ENCODE measurements at places on chromosomes 1 and 21.
A peak's percentile ranks its signal among the peaks of the same experiment; 100 is the strongest.

- no peak for DNase-seq
Observed at GRCh38 chr1:113913312-113913668, 8.2 kb downstream of the DCLRE1B start.

DNA sequence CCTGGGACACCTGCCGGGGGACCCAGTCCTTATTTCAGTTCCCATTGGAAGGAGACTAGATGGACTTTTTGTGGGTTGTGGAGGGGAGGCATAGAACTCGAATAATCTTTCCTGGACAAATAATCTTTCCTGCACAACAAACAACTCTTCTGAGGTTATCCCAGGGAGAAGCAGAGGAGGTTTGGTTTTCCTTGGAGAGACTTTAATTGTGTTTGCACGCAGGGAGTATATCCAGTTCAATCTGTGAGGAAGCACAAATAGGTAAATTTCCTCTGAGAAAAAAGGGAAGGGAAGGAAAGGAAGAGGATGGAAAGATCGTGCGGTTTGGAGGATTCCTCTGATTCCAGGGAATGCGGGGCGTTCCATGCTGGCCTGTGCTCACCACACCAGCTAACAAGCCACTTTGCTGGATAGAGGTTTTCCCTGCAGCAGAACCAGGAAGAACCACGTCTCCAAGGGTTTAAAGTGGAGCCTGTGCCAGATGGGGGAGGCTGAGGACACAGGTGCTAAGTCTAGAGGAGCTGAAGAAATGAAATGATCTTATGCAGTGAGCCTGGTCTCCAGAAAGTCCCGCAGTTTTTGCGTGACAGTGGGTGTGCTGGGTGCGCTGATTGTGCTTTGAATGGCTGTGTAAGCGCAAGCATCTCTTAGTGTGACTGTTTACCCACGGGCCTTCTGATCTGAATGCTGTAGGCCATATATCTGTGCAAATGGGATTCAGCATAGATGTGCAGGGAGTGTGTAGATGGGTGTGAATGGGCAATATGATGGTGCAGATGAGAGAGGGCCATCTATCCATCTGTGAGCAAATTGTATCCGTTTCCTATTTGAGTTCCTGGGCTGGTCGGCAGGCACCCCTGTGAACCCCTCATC is 7.6 kb downstream of the PAX7 start:
- DNase-seq = no peak

DNA sequence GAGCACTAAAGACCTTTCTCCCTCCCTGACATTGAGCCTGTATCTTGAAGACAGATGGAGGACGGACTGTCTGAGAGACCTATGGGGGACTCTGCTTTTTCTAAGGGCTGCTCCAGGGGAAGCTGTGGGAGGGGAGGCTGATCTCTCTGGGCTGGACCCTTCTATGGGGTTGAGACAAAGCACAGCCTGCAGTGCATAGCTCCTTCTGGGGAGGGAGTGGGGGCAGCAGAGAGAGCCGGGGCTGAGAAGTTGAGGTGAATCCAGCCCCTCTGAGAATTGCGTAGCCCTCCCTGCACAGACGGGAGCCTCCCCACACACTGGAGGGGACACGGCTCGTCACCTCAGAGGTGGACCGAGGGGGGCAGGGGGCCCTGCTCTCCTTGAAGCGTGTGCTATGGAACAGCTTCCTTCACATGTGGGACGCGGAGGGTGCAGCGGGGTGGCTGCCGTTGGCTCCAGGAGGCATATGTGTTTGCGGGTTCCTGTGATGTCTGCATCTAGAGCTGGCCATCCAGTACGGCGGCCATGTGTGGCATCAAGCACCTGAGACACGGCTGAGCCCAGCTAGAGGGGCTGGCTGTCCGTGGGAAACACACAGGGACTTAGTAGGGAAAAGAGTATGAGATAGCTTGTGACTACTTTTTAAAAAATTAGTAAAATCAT is 299.1 kb downstream of the CAMTA1 start:
- no peak for DNase-seq

GRCh38 chr1:90809996-90810395 is 92.9 kb upstream of the BARHL2 start:
- DNase-seq = no peak

GRCh38 chr1:234373959-234374254 is 651 bp downstream of the COA6 start:
- DNase-seq = no peak

DNA sequence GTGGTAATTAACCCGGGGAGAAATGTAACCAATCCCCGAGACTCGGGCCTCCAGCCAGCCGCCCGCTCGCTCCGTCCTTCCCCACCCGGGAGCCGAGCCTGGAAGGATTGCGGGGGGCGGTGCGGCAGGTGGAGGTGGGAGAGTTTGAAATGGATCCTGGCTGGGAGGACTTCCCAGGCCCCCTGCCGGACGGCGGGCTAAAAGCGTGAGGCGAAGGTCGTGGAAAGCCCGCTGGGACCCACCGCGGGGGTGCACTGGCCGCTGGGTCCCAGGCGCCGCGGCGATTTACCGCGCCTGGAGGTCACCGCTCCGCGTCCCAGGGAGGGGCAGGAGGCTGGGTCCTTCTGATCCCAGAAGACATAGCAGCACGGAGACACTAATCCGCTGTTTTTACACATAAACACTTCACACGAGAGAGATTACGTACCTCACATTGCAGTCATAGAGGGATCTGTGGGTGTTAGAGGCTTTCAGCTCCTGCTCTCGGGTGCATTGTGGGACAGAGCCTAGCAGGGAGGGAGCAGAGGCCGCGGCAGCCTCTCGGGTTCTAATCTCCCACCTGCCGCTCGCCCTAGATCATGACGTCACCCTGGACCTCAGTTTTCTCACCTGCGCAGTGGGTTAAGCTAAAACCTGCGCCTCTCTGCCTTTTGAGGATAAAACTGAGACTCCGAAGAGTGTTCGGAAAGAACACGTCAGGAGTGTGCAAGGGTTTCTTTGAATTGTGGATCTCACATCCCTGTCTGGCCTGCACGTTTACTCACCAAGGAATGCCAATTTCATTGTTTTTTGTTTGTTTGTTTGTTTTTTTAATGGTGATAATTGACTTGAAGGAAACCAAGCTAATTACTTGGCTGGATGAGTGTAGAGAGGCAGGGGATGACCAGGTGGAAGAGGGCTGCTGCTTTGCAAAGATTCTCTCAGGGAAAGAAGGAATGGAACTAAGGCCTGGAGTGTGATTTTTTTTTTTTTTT is 17.1 kb upstream of the TMEM9 start:
- peak; percentile 72 for DNase-seq

DNA sequence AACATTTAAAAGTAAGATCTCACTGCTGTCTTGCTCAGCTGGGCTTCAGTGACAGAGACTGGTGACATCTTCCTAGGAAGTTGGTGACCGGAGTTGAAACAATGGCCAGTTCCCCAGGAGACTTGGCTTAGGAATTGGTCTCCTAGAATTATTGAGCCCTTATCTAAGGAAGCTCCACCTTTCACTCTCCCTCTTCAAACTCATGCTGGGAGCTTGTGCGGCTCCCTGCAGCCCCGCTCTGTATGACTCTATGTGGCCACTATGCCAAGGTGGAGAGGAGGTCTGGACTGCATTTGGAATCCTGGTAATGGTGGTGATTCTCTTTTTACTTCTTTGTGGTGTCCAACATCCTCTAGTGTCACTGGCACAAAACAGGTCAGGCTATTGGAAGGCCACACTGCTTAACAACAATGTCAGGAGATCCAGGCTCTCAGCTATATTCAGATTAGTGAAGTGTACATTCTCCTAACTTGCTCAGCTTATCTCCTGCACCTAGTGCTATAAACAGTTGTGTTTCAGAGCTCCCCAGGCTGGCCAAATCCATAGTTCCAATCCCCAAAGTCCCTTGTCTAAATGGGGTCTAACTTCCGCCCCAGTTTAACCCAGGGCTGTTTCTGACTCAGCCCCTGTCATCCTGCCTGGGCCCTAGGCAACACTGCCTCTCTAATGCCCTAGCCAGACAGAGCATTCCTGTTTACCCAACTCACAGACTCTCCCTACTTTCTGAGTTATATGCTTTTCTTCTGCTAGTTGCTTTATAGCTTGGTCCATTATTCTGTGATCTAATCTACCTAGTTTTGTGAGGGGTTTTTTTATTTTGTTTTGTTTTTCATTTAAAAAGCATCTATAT is 18.3 kb downstream of the ATP2B4 start:
- DNase-seq = peak; percentile 58

DNA sequence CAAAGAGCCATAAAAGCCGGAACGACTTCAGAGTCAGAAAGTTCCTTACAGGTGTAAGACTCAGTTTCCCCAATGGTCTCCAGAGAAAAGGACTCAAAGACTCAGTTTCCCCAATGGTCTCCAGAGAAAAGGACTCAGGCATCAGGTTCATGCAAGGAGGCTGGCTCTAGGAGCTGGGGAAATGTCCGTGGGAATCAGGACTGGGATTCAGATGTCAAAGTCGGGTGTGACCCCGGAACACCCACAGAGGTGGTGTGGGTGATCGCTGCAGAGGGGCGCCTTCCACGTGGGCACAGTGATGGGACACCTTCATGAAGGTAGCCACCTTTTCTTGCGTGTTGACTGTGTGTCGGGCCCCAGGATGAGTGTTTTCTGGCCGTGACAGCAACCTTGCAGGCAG is 340.8 kb downstream of the NPHP4 start:
- DNase-seq = no peak

GRCh38 chr1:39205102-39205780 is 746 bp downstream of the MACF1 start:
- peak; percentile 68 for DNase-seq

DNA sequence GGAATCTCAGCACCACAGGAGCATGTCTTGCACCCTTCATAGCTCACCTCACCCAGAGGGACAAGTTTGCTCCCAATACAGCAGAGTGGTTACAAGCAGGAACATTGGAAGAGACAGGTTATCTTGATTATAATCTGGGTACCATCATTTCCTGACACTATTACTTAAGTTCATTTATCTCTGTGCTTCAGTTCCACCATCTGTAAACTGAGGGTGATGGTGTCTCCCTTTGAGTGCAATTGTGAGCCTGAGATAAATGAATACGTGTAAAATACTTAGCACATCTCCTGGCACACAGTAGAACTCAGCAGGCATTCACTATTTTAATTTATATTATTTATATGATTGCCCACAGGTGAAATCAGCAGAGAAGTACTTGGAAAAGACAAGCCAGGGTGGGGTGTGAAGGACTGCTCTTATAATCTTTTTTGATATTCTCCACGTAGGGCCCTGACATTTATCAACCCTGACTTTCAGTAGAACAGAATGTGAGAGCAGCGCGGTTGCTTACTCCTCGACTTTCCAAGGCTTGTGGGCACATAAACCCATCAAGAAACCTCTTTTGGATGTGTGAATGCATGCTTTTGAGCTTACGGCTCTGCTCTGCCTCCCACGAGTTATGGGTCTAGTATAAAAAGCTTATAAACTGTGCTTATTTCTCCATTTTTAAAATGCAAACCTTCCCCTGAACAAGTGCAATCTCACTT is 34.9 kb downstream of the DUSP10 start:
- DNase-seq = no peak

GRCh38 chr1:7393136-7393535 is 378.0 kb upstream of the VAMP3 start:
- DNase-seq = no peak

GRCh38 chr1:98371764-98372163 is 289.8 kb upstream of the SNX7 start:
- no peak for DNase-seq

- no peak for DNase-seq
Observed at GRCh38 chr1:87588495-87588894, 259.8 kb downstream of the LMO4 start.

DNA sequence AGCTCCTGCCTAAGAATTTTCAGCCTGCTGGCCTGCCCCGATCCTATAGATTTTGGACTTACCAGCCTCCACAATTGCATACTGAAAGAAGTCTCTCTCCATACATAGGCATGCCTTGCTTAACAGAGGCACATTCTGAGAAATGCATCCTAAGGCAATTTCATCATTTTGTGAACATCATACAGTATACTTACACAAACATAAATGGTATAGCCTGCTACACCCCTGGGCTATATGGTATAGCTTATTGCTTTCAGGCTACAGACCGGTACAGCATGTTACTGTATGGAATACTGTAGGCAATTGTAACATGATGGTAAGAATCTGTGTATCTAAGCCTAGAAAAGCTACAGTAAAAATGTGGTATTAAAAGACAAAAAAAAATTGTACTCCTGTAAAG is 174.7 kb downstream of the NRIP1 start:
- no peak for DNase-seq

DNA sequence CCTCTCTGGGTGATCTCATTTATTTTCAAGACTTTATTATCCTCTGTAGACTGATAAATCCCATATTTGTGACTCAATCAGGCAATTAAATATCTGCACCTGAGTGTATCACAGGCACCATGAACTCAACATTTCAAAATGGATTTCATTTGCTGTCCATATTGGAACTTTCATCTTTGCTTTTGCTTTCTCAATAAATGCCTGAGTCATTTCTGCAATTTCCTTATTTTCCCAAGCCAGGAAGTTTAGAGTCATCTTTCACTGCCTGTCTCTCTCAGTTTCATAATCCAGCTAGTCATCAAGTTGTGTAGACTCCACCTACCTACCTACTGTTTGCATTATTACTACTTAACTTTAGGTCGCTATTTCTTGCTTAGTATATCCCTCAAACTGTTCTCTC is 540.9 kb downstream of the LMO4 start:
- peak; percentile 80 for DNase-seq

GRCh38 chr1:6955357-6956094 is 170.3 kb downstream of the CAMTA1 start:
- DNase-seq = no peak

DNA sequence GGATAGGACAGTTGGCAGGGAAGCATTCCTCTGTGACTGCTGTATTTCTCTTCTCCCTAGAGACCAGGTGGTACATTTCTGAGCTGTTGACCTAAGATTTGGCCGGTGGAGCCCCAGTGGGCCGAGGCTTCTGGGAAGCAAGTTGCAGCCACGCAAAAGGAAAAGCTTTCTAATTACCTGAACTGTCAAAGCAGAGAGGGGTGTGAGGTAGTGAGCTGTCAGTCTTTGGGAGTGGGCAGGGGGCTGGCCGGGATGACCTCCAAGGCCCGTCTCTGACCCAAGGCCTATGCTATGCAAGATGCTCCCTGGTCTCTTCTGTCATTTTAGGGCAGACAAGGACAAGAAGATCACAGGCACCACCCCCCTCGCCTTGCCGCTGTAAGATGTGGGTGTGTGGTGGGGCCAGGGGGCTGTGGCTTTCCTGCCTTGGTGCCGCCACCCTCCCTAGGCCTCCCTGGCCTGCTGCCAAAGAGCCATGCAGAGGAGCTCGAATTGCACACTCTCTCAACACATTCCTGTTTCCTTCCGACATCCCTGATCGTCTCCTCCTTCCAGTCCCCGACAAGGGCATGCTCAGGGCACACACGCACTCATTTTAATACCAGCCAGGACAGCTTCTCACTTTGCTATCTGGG is 7.7 kb downstream of the PADI1 start:
- DNase-seq = peak; percentile 85

- DNase-seq = no peak
Observed at GRCh38 chr1:24316645-24317044, 2.5 kb upstream of the GRHL3 start.

GRCh38 chr1:30371888-30372791 is 351.2 kb downstream of the MATN1 start:
- DNase-seq = no peak

DNA sequence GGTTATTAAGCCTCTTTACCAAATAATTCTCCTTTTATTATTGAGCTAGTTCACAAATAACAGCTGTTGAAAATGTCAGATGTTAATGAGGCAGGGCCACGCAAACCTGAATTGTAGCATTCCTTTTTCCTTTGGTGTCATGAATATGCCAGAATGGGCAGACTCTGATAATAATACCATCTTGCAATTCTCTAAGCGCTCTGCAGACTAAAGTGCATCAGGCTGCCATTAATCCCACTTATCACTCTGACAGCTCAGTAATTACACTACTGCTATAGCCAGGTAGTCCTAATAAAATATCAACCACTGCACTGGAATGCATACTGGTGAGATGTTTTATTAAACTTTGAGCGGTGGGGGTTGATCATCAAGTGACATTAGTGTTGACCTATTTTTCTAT is 177.7 kb downstream of the DPYD start:
- no peak for DNase-seq

Data from kidney tubule cell (primary cell).